ENCODE measurements at places on chromosomes 16 and 17. TPM values are rescaled to one million over a fixed set of nuclear protein-coding genes. Genes with fewer than 3 reads are reported as not detected.

Gene RMI2
- 4.6 TPM for total RNA-seq

Gene TEKT5
- 1.2 TPM for total RNA-seq

Gene FOXJ1
- 21.7 TPM for total RNA-seq

Gene SLC5A10
- total RNA-seq = not detected

Gene TEKT1
- total RNA-seq = 9.5 TPM

Gene TBC1D3
- total RNA-seq = not detected

All from diencephalon (tissue), 1 donor.